ENCODE measurements at places on chromosomes 5 and 9.

DNA sequence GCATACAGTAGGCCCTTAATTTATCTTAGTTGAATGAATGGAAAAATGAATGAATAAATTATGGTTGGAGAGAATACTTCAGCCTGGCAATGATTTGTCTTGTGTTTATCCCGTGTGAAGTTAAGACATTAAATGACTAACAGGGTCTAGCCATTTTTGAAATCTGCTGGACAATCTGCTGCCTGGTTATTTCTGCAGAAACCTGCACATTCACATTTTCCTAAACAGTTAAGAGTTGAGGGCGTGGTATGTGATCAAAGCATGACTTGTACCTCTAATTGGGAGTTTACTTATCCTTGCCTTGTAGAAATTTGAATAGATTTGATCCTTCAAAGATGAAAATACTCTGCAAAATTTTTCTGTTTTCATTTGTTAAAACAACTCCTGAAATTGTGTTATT is 34.6 kb upstream of the NDFIP1 start:
- DNase-seq: no peak

- no peak for DNase-seq
Observed at GRCh38 chr9:72467766-72468738, 53.4 kb upstream of the TMC1 start.

DNA sequence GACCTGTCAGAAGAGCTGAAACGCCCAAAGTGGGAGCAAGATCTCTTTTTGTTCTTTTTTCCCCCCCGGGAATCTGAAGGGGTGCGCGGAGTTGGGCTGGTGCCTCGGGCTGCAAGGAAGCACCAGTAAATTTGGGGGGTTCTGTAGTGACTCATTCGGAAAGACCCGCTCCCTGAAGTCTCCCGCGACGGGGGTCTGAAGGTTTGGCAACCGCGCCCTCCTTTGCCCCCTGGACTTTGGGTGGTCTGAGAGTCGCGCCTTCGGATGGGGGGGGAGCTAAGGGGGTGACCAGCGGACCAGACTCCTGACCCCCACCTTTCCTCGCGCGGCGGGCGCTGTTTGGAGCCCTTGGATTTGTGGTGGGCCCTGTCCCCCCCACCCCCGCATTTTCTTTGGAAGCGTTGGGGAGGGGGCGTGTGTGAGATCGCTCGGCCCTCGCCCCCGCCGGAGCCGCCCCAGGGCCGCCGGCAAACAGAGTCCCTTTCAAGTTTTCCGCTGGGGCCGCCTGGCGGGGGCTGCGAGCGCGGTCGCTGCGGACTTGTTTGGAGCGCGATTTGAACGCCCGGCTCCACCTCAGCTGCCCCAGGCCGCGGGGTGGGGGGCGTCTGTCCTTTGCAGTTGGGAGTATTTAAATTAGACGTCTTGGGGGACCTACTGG is 2.0 kb downstream of the CXXC5 start:
- DNase-seq: no peak

- DNase-seq: no peak
Observed at GRCh38 chr5:8288897-8289516, 420.1 kb downstream of the MTRR start.

DNA sequence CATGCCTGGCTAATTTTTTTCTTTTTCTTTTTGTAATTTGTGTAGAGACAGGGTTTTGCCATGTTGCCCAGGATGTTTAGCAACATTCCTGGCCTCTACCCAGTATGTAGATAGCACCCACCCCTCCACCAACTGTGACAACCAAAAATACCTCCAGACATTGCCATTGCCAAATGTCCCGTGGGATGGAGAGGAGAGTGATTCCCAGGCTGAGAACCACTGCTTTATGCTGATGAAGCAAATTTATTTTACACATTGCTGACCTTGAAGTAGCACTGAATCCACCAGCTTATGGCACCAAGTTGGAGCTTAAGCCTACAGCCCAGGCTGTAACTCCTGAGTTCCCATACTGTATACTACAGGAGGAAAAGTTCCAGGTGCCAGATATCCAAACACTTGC is 58.5 kb downstream of the GGTA1 start:
- no peak for DNase-seq

DNA sequence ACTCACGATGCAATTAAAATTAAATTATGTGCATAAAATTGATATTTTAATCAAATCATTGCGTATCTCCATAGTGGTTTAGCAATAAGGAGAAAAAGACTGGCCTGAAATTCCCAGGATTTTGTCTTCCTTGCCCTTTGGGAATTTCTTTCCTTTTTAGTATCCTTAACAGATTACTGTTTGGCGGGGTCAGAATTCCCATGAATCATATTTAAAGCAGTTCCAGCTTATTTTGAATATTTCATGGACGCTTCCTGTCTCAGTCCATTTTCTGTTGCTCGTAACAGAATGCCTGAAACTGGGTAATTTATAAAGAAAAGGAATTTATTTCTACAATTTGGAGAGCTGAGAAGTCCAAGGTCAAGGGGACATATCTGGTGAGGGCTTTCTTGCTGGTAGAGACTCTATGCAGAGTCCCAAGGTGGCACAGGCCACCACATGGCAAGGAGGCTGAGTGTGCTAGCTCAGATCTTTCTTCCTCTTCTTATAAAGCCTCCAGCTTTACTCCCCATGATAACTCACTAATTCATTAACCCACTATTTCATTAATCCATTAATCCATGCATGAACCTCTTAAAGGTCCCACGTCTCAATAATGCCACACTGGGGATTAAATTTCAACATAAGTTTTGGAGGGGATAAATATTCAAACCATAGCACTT is 37.8 kb downstream of the CDH6 start:
- DNase-seq: no peak

- no peak for DNase-seq
Observed at GRCh38 chr5:2701592-2701991, 49.9 kb downstream of the IRX2 start.

GRCh38 chr5:2710910-2711309 is 40.6 kb downstream of the IRX2 start:
- DNase-seq: no peak

GRCh38 chr5:128815201-128815600 is 150.1 kb upstream of the SLC27A6 start:
- peak; percentile 68 for DNase-seq

GRCh38 chr5:167652690-167653089 is 638.8 kb upstream of the WWC1 start:
- no peak for DNase-seq

GRCh38 chr9:20405616-20406015 is 216.7 kb downstream of the MLLT3 start:
- DNase-seq: no peak

- no peak for DNase-seq
Observed at GRCh38 chr5:10761933-10762775, 1.1 kb upstream of the DAP start.

DNA sequence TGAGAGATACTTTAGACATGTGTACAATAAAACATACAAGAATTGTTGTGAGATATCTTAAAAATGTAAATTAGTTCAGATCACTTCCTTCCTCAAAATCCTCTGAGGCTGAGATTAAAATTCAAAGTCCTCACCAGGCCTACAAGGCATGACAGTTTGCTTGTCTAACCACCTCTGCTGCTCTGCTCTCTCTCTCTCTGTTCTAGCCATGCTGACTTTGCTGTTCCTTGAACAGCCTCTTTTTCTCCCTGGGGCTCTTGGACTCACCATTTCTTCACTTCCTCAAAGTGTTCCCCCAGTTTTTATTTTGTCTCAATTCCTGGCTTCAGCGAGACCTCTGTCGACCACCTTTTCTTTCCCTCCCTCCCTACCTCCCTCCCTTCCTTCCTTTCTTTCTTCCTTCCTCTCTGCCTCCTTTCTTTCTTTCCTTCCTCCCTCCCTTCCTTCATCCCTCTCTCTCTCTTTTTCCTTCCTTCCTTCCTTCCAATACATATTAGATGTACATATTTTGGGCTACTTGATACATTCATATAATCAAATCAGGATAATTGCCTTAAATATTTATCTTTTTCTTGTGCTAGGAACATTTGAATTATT is 27.0 kb downstream of the CATSPER3 start:
- DNase-seq: peak; percentile 6

DNA sequence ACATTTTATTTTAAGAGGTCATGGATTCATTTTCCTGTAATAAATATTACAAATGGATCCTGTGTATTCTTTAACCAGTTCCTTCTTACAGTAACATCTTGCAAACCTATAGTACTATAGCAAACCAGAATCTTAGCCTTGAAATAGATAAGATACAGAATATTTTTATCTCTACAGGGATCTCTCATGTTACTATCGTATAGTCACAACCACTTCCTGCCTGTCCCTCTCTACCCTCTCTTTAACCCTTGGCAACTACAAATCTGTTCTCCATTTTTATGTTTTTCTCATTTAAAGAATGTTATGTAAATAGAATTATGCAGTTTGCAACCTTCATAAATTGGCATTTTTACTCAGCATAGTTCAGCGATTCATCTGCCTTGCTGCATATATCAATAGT is 454.0 kb downstream of the DIRAS2 start:
- no peak for DNase-seq

GRCh38 chr5:59069438-59070079 is 486.7 kb downstream of the RAB3C start:
- DNase-seq: peak; percentile 6

GRCh38 chr5:122392224-122392623 is 80.2 kb downstream of the SNCAIP start:
- DNase-seq: no peak

GRCh38 chr5:84130006-84130580 is 254.6 kb downstream of the EDIL3 start:
- DNase-seq: no peak

- no peak for DNase-seq
Observed at GRCh38 chr5:107368615-107369014, 302.1 kb downstream of the EFNA5 start.

All from iPS-NIHi11 (cell line).